ENCODE measurements at places on chromosomes 5 and 9.

GRCh38 chr5:116650544-116650943, 75.9 kb upstream of the SEMA6A start:
- DNase-seq = peak; percentile 9

DNA sequence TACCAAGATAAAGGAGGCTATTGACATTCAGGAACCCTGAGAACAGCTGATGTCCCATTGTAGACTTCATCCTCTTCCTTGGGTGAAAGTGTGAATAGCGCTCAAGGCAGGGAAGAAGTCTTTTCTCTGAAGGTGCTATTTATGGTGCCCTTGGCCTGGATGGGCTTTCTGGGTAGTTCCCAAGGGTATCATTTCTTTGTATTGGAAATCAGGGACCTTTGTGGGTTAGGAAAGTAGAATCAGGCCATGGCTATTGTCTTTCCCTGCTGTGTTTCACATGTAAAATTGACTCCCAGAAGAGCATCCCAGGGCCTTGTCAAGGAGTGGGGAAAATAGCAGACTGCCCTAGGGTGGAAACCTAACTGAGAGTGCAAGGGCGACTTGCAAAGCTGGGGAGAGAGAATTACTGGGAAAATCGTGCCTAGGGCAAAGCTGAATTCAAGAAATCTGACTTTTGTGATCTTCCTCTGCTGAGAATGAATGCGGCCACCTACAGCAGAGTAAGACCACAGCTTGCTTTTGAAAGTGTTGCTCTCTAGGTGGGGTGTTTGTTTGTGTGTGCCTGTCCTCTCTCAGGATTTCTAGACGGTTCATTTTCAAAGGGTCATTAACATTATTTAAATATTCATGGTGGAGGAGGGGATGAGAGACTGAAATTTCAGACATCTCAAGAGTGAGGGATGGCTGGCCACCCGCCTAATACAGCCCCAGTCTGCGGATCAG, 160.6 kb downstream of the C9orf152 start:
- DNase-seq = no peak

GRCh38 chr9:35749515-35750255, 598 bp downstream of the RGP1 start:
- DNase-seq = peak; percentile 69

GRCh38 chr5:161547738-161548486, 1.4 kb upstream of the GABRB2 start:
- DNase-seq = no peak

Measured in lung microvascular endothelial cell (primary cell).